Activated CD4-positive, alpha-beta T cell treated with anti-CD3 and anti-CD28 coated beads, Interleukin-2, amount 50 U/mL, for 24 hours (primary cell): ENCODE measurements at places on chromosomes 4 and X.

- no peak for DNase-seq
These were observed 33.5 kb downstream of the SMS start for GRCh38 chrX:21974011-21974385.

DNA sequence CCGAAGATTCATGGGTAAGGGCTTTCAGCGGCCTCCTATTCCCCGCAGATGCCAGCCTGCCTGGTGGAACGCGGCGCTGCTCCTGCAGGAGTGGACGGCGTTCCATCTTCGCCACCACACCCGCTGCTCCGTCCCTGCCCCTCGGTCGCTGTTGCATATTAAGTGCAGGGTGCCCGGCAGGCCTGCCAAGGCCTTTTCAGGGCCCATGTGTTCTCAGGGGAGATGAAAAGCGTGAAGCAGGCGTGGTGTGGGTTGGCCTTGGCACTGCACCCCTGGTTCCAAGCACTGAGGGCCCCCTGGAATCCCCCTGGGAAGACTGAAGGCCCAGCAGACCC is 52.0 kb downstream of the SORCS2 start:
- DNase-seq, result no peak

GRCh38 chrX:154460326-154460725 is 2.2 kb downstream of the PLXNA3 start:
- no peak for DNase-seq

GRCh38 chr4:25813448-25814106 is 49.2 kb downstream of the SEL1L3 start:
- no peak for DNase-seq

DNA sequence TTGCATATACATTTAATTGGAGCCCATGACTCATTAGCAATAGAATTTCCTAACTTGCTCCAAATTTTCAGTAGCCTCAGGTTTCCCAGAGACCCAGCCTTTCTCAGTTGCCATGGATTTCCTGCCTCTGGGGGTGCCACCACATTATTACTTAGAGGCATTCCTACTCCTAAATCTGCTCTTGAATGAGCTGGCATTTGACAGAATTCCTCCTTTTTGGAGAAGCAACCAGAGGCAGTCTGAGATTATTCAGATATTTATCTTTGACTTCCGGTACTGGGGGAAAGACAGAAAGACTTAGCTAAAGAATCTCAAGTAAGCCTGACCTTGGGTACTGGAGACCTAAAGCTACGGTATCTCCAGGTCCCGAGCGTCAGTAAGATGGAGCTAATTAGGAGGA is 76.3 kb downstream of the DCHS2 start:
- no peak for DNase-seq

GRCh38 chrX:116239944-116240840 is 69.6 kb downstream of the AGTR2 start:
- DNase-seq, result no peak

GRCh38 chr4:47598320-47598719 is 113.2 kb downstream of the ATP10D start:
- no peak for DNase-seq

DNA sequence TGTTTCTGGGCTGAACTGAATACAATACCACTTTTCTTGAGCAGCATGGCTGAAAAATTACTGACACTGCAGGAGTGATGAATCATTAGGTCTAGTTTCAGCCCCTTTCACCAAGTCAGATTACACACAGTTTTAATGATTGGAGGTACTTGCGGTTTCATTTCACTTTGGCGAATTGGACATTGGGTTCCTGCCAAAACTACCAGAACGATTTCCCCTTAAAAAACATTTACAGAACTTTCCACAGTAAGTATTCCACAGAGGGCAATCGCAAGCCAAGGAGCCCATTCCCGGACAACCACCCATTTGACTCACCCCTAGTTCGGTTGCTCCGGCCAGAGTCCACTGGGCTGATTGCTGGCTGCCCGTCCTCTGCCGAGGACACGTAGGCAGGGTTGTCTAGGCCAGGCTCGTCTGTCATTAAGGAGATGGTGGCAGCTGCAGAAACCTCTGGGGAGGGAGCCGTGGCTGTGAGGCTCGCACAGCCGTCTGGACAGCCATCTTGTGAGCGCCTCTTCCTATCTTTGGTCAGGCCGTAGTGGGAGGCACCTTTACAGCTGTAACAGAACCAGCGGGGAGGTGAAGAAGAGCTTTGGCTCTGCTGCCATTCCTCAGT is 83.5 kb downstream of the LNX1 start:
- no peak for DNase-seq

DNA sequence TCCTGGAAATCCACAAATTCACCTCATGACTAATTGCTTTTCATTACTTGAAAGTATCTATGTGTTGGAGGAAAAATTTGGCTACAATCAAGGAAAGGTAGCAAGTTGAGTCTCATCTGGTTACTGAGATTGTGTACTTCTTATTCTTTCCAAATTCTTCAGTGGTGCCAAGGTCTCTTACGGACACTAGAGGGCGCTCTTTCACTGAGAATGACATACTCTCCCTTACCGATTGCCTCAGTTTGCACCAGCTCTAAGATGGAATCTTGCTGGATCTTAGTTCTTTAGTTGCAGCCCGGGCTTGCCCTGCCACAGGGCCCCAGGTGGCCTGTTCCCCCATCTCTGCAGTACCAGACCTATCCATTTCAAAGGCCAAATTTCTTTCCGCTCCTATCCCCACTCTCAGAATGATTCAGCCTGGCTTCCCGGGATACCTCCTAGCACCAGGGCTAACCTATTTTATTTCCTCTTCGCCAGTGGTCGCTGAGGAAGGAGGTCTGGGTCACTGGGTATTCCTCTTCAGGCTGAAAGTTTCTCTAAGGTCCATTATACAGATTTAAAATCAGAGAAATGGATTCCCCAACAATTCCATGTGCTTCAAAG is 24.6 kb upstream of the GPR50 start:
- DNase-seq, result peak; percentile 25

DNA sequence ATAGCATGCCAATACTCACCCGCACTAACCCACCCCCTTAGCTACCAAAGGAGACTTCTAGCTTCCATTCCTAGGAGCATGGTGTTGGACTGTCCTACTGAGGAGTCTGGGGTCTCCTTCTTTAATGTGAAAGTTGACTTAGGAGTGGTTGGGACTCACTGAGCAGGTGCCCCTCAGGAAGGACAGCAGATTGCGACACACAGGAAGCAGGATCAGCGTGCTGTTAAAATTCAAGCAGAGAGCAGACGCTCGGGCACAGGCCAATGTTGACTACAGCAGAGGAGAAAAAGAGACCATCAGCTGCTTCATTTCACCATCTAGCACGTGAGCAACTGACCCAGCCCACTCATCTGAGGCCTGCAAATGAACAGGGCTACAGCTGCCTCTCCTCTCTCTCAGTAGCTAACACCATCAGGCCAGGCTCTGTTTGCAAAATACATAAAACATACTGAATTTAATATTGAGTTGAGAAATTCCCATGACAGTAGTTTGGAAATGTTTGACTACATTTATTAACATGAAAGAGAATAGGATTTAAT is 10.8 kb downstream of the NOX1 start:
- DNase-seq, result no peak

DNA sequence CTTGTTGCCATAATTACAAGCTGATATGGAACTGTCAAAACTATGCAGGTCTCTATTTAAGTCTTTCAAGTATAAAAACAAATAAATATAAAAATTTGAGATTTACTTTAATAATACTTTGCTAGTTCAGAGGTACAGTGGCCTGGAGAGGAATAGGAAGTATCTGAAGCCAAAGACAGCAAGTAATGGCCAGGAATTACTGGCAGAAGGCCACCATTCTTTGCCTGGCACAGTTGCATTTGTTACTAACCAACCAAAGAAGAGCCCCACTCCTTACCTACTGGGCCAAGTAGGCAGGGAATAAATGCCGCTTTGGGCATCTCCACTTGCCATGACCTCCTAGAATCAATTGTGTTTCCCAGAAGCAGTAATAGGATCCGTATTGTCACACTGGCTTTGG is 13.8 kb upstream of the ADAMTS3 start:
- DNase-seq, result no peak

GRCh38 chrX:108091878-108092291 is 307 bp downstream of the ATG4A start:
- peak; percentile 17 for DNase-seq

- DNase-seq, result no peak
These were observed 106.8 kb upstream of the PNPLA4 start for GRCh38 chrX:8034058-8034457.

- DNase-seq, result no peak
These were observed 357.3 kb upstream of the TECRL start for GRCh38 chr4:64766565-64766964.

DNA sequence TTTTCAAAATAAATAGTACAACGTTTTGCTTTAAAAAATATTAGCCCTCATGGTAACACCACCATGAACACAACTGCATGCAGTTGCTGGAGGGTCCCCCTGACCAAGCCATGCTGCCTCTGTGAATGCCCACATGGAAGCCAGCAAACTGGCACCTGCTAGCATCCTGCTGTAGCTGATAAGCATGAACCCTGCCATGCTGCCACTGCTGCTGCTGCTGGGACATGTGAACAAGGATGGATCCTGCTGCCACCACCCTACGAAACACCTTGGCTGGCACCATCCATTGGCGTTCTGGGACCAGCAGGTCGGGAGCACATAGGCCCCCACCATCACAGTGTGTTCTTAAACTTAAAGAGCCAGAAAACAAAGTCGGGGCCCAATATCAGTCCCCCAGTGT is 83.9 kb downstream of the SATL1 start:
- DNase-seq, result no peak

- no peak for DNase-seq
These were observed 670 bp downstream of the PAPSS1 start for GRCh38 chr4:107719207-107719921.

DNA sequence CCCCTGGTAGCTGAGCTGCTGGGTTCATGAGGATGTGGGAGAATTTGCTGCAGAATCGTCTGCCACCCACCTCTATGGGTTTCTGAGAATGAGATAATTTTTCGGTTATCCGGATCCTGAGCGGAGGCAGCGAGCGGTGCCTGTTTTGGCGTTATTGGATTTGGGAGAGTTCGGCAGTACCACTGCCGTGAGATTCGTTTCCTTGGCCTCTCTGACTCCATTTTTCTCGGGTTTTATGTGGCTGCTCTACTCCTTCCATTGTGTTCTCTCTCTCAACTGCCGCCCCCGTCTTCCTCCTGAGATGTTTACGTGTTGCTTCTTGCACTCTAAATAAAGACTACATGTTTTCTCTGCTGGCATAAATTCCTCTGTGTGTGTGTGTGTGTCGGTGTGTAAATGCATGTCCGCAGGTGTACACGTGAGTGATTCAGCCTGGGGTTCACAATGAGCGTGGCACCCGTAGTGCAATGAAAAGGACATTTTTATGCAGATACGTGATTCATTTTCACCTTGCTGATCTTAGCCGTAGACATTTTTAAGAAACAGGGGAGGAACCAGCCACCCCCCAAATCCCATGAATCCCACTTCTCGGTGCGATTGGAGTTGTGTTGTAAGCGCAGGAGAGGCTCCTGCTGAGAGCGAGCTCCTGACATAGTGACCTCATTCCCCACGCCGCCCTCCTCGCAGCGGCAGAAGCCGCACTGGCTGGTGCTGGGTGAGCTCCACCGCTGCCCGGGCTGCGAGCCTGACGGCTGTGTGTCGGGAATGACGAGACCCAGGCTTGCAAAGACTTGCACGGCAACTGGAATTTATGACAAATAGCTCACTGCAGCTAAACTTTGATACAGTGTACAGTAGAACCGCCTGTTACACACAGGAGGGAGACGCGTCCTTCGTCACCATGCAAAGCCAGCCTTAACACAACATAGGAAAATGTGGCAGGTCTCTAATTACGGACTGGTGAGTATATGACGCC is 82.2 kb downstream of the STOX2 start:
- DNase-seq, result no peak

DNA sequence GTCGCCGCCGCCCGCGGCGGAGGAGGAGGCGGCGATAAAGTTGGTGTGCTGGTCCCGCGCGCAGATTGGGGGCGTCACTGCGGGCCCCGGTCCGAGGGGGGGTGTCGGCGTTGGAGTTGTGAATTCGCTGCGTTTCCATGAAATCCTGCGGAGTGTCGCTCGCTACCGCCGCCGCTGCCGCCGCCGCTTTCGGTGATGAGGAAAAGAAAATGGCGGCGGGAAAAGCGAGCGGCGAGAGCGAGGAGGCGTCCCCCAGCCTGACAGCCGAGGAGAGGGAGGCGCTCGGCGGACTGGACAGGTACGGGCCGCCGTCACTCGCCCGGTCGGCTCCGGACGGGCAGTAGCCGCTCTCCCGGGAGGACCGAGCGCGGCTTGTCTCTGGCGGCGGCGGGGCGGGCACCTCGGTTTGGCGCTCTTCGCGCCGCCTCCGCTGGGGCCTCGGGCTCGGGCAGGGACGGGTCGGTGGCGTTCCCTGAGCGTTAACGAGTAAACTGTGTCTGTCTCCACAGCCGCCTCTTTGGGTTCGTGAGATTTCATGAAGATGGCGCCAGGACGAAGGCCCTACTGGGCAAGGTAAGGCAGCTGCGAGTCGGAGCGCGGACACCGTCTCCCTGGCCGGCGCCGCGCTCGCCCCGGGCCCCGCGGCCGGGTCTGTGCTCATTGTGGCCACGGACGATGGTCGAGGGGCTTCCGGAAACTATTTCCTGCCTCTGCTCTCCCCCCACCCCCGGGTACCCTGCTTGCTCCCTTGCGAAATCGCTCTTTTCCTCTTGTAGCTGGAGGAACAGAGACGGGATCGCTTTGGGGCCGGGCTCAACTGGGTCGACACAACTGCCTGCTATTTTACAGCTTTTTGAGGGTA is 658 bp downstream of the KDM6A start:
- peak; percentile 4 for DNase-seq

DNA sequence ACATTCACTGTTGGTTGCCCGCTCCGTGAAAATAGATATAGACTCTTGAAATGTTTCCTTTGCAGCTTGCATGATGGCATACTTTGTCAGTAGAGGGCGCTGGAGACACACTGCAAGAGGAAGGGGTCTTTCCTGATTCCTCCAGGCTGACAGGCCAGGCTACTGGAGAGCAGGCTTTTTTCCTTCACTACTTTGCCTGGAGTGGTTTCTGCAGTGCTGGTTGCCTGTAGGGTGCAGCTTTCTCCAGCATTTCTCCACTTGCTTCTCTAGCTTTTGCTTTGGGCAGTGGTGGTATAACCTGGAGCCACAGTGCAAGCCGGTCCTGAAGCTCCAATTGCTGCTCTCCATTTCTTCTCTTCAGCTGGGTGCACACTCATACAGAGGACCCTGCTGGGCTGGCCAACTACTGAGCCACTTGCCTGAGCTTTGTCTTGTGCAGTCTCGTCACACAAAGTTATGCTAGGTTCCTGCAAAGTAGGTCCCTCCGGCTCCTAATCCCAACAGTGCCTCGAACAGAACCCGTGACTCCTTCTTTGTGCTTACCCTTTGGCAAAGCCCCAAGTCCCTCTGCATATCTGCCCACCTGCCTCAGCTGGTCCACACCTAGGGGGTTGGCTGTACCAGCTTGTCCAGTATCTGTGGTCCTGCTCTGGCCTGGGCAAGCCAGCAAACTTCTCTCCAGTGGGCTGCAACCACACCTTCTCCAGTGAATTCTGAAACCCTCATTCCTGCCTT is 46.3 kb downstream of the RASSF6 start:
- DNase-seq, result no peak

- DNase-seq, result no peak
These were observed 38.2 kb downstream of the BEX3 start for GRCh38 chrX:103414561-103414960.
